ENCODE measurements at places on chromosomes 7 and 10. TPM values are rescaled to one million over a fixed set of nuclear protein-coding genes. Genes with fewer than 3 reads are reported as not detected.

The ACTL6B gene
- total RNA-seq, result not detected

The OPN1SW gene
- total RNA-seq, result not detected

The MMRN2 gene
- 0.21 TPM for total RNA-seq

The BAZ1B gene
- total RNA-seq, result 85.7 TPM

The AMPH gene
- total RNA-seq, result not detected

The CCDC146 gene
- total RNA-seq, result 1.4 TPM

The MKX gene
- total RNA-seq, result 0.64 TPM

The CFTR gene
- total RNA-seq, result 130 TPM

The TMEM196 gene
- not detected for total RNA-seq

The OR9A2 gene
- not detected for total RNA-seq

The CHST15 gene
- 26.7 TPM for total RNA-seq

The WIPF3 gene
- total RNA-seq, result 1.2 TPM

The GSAP gene
- 25.7 TPM for total RNA-seq

The HELLS gene
- total RNA-seq, result 197 TPM

The LAMB4 gene
- 0.52 TPM for total RNA-seq

The GNAI1 gene
- total RNA-seq, result 2.3 TPM

The C10orf53 gene
- not detected for total RNA-seq

The MMP21 gene
- total RNA-seq, result not detected

The ZNF800 gene
- 18.7 TPM for total RNA-seq

The NPTX2 gene
- not detected for total RNA-seq

The LEP gene
- total RNA-seq, result not detected

The VAX1 gene
- total RNA-seq, result not detected

The CPA5 gene
- not detected for total RNA-seq

The ZNF727 gene
- total RNA-seq, result not detected

The RARRES2 gene
- total RNA-seq, result not detected

The PRTFDC1 gene
- total RNA-seq, result 66.5 TPM

The ASAH2 gene
- 7.3 TPM for total RNA-seq

The KMT2E gene
- total RNA-seq, result 61.4 TPM

The AKR1B15 gene
- not detected for total RNA-seq

The VWDE gene
- 0.70 TPM for total RNA-seq

The RPA3 gene
- 90.2 TPM for total RNA-seq

The BBS9 gene
- total RNA-seq, result 5.6 TPM

The CHST3 gene
- 46.0 TPM for total RNA-seq

The FAM25G gene
- total RNA-seq, result not detected

The SPDYE6 gene
- not detected for total RNA-seq

The SNCG gene
- not detected for total RNA-seq

The PANK1 gene
- 24.0 TPM for total RNA-seq

The MMD2 gene
- total RNA-seq, result not detected

The GIMAP7 gene
- not detected for total RNA-seq
